ENCODE measurements at places on chromosomes 3 and 15.

- no peak for DNase-seq
Observed at GRCh38 chr3:69231929-69232440, 109.6 kb upstream of the LMOD3 start.

DNA sequence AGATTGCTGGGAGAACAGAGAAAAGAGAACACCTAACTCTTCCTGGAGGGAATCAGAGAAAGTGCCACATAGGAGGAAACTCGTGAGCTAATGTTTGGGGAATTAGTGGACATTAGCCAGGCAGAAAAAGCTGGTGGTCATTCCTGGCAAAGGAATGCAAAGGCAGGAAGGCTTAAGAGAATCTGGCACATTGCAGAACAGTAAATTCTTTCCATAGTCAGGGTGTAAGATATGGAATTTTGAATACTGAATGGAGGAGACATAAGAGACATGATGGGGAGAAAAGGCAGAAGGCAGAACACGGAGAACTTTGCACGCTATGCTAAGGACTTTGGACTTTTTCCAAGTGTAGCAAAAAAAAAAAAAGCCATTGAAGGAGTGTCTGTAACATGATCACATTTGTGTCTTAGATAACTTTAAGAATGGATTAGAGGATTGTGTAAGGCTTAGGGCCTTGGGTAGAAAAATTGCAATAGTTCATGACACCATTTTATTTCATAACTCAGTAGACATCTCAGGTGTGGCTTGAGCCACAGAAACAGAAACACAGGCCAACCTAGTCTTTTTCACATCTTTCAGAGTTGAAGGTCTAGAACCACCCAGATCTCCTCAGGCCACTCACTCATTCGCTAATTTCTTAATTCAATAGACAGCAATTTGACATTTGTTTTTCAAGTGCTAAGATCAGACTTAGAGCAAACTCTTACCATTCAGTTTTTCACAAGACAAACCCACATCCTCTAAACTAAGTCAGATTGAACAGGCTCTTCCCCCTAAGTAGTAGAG is 31.2 kb upstream of the CCDC80 start:
- no peak for DNase-seq

- DNase-seq, result no peak
Observed at GRCh38 chr15:21262851-21263425, 177.4 kb downstream of the POTEB3 start.

DNA sequence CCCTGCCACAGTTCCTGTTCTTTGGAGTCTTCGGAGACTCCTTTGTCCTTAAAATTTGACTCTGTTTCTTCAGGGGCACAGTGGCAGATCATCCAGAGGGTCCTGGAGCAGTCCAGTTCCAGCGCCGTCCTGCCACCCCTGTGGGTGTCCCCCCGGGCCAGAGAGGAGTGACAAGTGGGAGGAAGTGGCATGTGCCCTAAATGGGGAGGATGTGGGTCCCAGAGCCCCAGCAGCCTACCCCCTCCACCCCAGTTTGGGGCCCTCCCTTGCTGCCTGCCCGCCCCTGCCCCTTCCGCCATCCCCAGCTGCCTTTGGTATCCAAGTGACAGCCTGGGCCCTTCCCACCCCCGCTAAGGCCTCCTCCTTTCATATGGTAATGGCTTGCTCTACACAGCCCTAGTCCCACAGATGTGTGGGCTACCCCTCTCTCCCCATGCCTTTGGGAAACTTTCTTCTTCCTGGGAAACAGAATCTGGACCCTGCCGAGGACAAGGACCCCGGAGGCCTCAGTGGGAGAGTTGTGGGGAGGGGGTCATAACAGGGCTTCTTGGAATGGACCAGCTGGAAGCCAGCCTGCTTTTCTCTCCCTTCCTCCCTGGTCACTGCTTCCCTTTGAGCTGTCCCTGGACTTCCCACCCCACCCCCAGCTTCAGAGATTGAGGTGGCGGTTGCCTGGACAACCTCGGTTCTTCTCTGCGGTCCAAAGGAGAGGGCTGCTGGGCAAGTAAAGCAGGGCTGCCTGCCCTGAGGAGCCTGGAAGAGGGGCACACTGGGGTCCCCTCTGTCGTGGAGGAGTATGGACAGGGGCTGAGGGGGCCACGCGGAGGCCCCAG is 43.2 kb downstream of the KLHL25 start:
- DNase-seq, result no peak
